Calu3 (cell line): ENCODE measurements at places on chromosomes 1 and 21. TPM values are rescaled to one million over a fixed set of nuclear protein-coding genes. Genes with fewer than 3 reads are reported as not detected.

The SLC45A3 gene
- 27.5 and 29.1 TPM in 2 replicates for total RNA-seq

The VANGL2 gene
- 2.0 and 2.3 TPM in 2 replicates for total RNA-seq

The FCRL1 gene
- not detected in 2 replicates for total RNA-seq

The SRP9 gene
- total RNA-seq = 264 and 312 TPM in 2 replicates

The LRRC3 gene
- total RNA-seq = 0.40 and 0.61 TPM in 2 replicates
